Activated T-helper 17 cell treated with anti-CD3 and anti-CD28 coated beads, Interleukin-2, amount 50 U/mL, for 72 hours (primary cell): ENCODE measurements at places on chromosomes 12 and 14.
A peak's percentile ranks its signal among the peaks of the same experiment; 100 is the strongest.

DNA sequence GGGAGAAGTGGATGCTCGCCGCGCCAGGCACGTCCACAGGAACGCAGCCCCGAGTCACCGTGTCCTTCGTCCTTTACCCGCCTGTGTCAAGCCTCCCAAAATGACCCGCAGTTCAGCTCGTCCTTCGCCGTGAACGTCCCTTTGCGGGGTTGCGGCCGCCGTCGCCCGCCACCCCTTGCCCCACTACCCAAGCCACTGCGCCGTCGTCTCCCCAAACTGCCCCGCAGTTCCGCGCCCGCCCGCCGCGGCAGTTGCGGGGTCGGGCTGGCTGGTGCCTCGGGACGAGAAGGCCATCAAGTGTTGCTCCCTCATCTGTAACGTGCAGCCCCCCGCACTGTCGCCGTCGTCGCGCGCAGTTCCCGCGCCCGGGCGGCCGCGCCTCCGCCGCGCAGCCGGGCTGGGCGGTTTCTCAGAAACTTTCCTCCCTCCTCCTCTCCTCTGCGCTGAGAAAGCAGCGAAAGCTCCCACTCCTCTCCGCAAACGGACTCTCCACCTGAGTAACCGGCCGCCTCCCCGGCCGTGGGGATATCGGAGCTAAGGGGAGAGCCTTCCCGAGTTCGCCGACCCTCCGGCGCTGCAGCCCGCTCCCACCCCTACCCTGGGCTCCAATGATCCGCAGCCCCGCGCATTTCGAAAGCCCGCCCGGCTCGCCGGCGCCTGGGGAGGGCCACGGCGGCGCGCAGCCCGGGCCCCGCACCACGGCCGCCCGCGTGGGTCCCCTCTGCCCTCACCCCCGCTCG, 6.7 kb downstream of the CDKN1B start:
- ATAC-seq, result no peak

DNA sequence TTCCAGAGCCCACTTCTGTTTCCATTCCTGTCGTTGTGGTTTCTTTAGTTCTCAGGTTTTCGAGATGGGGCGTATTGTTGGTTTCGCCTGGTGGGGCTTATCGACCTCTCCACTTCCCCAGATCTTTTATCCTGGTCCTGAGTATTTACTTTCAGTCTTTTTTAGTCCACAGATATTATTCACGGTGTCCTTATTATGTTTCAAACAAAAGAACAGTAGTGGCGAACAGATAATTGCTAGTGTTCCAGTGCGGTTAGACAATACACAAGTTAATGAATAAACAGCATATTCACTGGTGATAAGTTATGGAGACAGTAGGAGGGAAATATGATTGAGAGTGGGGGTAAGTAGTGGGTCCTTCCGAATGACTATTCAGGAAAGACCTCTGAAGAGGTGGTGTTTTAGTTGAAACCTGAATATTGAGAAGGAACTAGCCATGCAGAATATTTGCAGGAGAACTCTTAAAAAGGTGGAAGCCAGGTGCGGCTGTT, 668 bp downstream of the TMEM260 start:
- ATAC-seq, result no peak

GRCh38 chr12:110744601-110745264, 2.0 kb upstream of the PPP1CC start:
- no peak for ATAC-seq

GRCh38 chr14:30179381-30180130, 251.9 kb upstream of the PRKD1 start:
- no peak for ATAC-seq

- ATAC-seq, result peak; percentile 71
These were observed 227.3 kb downstream of the KTN1 start for GRCh38 chr14:55807053-55807880.

GRCh38 chr12:66756631-66757030, 77.8 kb upstream of the GRIP1 start:
- no peak for ATAC-seq

GRCh38 chr12:20004952-20005351, 363.4 kb upstream of the PDE3A start:
- no peak for ATAC-seq

DNA sequence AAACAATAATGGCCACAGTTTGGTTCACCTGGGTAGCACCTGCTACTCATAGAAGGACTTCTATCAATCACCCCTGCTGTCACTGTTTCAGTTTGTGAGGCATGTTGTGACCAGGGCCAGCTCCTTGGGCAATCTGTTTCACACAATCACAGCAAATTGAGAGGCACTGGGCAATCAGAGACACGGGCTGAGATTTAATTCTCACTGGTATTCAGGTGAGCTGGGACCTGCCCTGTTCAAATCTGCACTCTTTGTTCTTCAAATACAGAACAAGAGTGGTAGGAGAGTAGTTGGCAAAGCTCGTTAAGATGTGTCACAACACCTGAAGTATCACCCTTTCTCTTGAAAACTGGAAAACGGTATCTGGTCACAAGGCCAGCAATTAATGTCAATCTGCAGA, 57.8 kb upstream of the NAP1L1 start:
- no peak for ATAC-seq

DNA sequence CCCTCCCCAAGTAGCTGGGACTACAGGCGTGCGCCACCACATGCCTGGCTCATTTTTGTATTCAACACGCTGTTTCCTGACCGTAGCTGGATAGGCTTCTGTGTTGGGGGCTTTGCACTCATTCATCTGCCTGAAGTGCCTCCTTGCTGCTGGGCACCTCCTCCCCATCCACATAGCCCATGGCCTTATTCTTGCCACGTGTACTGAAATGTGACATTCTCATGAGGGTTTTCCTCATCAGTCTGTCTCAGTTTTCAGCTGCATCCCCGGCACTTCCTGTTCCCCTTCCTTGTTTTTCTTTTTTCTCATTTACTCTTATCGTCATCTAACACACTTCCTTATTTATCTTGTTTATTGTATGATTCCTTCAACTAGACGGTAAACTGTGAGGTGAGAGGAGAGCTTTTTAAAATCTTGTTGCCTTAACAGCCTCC, 36.6 kb downstream of the RCOR1 start:
- no peak for ATAC-seq

GRCh38 chr14:41824441-41824840, 217.8 kb downstream of the LRFN5 start:
- no peak for ATAC-seq

- no peak for ATAC-seq
These were observed 52.9 kb downstream of the APOBEC1 start for GRCh38 chr12:7612851-7613250.

GRCh38 chr14:20623798-20624197, 17.7 kb downstream of the OR6S1 start:
- no peak for ATAC-seq

DNA sequence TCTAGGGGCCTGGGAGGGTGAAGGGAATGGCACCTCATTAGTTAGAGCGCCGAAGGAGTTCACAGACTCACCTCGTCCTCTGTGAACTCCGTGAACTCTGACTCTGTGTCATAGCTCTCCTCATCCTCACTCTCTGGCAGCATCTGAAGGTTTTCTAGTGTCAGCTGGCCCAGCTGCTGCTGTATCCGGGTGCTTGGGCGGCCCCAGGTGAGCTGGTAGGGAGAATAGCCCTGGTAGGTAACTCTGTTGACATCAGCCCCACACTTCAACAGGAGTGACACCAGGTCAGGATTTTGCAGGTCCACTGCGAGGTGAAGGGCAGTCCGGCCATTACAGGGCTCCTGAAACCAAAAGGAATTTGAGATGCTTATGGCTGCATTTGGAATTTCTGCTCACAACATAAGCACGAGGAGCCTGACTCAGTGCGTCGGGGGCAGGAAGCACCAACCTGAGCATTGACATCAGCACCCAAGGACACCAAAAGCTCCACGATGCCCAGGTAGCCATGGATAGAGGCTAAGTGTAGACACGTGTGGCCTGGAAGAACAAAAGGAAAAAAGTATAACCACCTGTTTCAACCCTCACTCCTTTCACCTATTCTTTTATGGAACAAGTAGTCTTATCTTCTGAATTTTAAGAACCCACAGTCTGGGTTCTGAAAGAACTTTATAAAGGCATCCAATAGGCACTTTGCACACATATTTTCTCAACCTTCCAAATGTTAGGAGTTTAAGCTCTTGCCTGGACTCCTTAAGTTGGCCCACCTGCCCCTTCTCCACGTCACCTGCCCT, 2.0 kb downstream of the NFKBIA start:
- peak; percentile 3 for ATAC-seq

GRCh38 chr12:88743946-88744685, 163.8 kb upstream of the KITLG start:
- no peak for ATAC-seq

DNA sequence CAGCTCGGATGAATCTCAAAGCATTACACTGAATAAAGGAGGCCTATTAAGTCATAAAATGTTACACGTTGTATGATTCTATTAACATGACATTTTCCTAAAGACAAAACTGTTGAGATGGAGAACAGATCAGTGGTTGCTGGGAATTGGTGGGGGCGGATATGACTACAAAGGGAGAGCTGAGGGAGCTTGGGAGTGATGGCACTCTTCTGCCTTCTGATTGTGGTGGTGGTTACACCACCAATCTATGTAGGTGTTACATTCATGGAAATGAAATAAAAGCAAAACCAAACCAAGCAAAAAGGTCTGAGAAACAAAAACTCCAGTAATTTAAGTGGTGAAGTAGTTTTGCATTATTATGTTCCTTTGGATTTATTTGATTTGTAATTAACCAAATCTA, 16.4 kb upstream of the EVL start:
- peak; percentile 94 for ATAC-seq

DNA sequence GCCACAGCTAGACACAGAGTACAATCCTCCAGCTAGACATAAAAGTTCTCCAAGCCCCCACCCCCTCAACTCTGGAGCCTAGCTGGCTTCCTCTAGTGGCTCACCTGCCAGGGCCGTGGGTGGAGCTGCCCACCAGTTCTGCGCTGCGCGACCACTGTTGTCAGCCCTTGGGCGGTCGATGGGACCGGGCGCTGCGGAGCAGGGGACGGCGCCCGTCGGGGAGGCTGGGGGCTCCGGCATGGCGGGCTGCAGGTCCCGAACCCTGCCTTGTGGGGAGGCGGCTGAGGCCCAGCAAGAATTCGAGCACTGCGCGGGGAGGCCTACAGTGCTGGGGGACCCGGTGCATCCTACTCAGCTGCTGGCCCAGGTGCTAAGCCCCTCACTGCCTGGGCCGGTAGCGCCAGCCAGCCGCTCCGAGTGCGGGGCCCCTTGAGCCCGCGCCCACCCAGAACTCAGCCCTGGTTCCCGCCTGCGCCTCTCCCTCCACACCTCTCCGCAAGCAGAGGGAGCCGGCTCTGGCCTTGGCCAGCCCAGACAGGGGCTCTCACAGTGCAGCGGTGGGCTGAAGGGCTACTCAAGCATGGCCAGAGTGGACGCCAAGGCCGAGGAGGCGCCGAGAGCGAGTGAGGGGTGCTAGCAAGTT, 51.0 kb downstream of the RTN1 start:
- no peak for ATAC-seq

- no peak for ATAC-seq
These were observed 92.9 kb downstream of the ERC1 start for GRCh38 chr12:1083889-1084262.

DNA sequence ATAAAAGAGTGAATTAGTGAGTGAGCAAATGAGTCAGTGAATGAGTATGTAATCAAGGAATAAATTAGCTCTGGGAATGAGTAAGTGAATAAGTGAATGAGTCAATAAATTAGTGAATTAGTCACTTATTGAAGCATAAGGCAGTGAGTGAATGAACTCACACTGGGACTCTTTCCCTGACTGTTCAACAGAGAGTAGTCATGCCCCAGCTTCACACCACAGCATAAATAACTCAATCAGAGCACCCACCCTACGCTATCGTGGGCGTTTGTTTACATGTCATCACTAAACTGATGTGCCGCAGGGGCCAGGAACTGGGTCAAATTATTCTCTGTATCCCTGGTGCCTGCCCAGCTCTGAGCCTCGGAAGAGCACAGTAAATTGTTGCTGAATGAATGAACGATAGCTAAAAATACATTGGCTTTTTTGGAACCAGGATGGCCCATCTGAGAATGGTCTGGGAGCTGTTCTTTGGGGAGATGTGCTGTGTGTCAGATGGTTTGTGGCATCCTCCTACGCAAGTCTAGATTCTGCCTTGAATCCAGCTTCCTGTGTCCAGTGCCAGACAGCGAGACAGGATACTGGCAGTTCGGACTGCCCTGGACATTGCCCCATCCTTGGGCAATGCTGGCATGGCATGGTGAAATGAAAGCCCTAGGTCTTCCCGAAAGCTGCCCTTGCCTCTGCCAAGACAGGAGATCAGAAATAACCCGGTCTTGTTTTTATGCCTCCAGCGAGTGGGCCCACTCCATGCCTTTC, 98.0 kb upstream of the RTL1 start:
- ATAC-seq, result peak; percentile 91

GRCh38 chr12:109963743-109964429, 32.3 kb downstream of the GIT2 start:
- ATAC-seq, result no peak

DNA sequence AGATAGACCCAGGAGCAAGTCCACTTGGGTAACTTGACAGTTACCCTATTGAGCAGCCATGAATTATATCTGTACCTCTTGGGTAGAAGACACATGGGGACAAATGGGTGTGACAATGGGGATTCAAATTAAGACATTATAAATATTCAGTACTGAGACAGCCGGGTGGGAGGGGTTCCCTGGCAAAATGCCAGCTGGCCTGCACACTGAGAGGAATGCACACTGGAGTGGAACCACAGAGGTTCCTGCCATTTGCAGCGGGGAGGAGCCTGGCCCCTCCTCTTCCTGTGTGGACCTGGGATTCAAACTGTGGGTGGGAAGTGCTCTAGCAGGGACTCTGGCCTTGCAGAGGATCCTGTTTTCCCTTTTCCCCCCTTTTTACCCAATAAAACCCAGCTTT, 118.7 kb upstream of the CDKN3 start:
- ATAC-seq, result no peak

DNA sequence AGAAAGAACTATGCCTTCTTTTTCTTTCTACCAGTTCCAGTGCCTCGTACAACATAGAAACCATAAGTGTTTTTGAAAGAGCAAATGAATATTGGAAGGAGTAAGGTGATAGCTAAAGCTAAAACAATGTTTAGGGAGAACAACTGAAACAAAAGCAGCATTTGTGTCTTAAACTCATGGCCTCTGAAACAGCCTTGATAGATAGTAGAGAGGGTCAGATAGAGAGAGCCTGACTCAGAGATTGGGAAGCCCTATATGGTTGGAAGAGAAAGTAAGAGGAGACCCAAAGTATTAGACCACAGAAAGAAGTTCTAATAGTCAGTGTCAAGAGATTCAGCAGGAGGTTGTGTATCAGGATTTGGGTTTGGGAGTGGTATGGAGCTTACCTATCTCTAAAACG, 79.6 kb upstream of the IFNG-AS1 start:
- no peak for ATAC-seq

- ATAC-seq, result no peak
These were observed 371.0 kb downstream of the ALG10 start for GRCh38 chr12:34393086-34393820.

GRCh38 chr14:22333422-22334274, 255.4 kb downstream of the DAD1 start:
- no peak for ATAC-seq
